ENCODE measurements at places on chromosomes 12 and 14.
A peak's percentile ranks its signal among the peaks of the same experiment; 100 is the strongest.

DNA sequence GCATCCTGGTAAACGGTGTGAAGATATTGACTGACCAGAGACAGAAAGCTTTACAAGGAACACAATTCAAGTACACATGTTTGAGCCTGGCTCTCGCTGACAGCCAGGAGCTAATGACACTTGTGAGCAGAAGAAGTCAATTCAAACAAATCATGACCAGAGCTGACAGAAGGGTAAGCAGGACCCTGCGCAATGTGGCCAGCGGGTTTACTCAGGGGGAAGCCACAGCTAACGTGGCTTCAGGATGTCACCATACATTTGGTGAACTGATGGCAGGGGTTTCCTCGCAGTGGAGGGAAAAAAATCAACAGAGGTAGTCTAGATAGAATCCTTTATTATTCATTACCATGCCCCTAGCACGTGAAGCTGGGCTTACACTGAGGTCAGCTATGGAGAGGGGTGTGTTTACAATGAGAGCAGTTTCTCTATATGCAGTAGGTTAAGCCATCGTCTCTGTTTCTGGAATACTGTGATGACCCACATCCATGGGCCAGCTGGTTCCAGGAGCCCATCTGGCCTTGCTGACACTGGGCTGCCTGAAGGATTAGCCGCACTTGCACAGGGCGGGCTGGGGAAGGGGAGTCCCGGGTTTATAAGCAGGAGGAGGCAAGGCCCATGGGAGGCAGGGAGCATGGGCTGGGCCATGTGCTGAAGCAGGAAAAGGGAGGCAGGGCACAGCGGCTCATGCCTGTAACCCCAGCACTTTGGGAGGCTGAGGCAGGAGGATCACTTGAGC lies 198.2 kb upstream of the PRMT8 start:
- DNase-seq: no peak

GRCh38 chr12:2416158-2416557 lies 363.4 kb downstream of the CACNA1C start:
- no peak for DNase-seq

DNA sequence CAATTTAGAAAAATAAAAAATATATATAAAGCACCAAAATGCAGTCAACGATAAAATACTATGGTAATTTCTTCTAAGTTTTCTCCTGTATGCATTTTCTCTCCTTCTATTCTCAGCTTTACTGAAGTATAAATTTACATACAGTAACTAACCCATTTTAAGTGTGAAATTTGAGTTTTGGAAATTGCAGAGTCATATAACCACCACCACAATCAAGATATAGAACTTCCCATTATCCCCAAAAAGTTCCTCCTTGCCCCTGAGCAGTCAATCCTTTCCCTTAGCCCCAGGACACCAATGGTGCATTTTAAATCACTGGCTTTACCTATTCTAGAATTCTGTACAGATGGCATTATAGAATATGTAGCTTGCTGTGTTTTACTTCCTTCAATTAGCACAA lies 31.0 kb upstream of the BBS10 start:
- no peak for DNase-seq

DNA sequence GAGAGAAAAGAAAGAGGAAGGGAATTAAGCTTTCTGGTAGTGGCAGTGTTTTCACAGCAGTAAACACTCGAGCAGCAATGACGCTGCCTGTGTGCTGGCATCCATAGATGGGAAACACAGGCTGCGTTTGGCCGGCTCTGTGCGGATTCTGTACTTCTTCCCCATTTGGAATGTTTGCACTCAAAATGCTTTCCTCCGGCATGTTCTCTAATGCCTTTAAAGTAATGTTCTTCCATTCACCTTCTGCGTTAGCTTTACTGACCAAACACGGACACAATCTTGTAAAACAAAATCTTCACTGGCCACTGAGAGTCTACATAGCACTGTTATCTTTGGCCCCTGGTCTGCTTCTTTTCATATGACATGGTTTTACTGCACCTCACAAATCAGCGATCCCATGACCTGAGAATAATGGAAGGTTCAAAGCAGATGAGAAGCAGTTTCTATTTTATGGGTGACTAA lies 31.4 kb downstream of the DCP1B start:
- DNase-seq: no peak

GRCh38 chr12:17084831-17085230 lies 478.9 kb upstream of the LMO3 start:
- DNase-seq: no peak

DNA sequence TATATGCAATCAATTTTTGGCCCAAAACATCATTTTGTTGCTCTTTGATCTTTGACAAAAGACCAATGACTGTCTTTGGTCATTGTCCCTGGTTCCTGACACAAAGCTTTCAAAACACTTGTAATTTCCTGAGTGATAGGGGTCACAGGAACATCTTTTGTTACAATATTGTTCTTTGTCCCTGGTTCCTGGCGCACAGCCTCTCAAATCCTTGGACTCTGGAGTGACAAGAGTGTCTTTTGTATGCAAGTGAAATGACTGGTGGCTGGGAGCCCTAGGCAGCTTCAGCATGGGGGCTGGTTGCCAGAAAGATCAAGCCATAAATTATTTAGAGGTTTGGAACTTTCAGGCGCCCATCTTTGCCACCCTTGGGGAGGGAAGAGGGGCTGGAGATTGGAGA lies 53.9 kb downstream of the DNAH10 start:
- DNase-seq: no peak

GRCh38 chr12:104864668-104865067 lies 93.4 kb downstream of the SLC41A2 start:
- DNase-seq: no peak

GRCh38 chr12:69433653-69434052 lies 36.5 kb upstream of the FRS2 start:
- DNase-seq: no peak

GRCh38 chr12:110244372-110244771 lies 36.7 kb upstream of the ATP2A2 start:
- DNase-seq: no peak

GRCh38 chr12:86662464-86662863 lies 406.3 kb upstream of the MGAT4C start:
- DNase-seq: no peak

DNA sequence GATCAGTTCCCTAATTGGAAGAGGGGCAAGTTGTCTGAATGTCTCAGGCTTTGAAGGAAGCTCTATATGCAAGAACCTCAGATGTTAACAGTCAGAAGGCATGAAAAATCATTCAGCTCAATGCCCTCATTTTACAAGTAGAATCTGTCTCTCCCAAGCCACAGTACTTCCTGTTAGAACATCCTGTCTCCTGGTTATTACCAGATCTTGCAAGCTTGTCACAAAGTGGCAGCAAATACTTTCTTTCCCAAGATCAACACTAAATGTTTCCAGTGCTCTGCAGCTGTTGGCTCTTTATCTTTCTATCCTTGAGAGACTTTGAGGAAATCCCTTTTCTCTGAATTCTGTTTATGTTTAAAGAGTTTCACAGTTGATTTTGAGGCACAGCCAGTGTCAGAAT lies 235.5 kb downstream of the AKAP6 start:
- DNase-seq: no peak

DNA sequence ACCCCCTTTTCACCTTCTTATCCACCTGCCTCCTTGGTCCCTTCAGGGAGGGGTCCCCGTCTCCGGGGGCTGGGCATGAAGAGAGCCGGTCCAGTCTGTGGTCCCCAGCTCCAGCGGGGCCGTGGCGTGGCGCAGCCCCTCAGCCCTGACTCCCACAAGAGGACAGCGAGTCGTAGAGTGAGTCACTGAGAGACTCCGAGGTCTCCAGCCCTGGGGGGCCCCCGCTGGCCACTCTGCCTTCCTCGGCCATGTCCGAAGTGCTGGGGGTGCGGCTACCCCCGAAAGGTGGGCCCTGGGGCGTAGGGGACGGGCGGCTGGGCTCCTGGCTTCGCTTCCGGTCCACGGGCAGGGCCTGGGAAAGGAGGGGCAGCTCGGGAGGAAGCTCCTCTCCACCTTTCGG lies 36.5 kb downstream of the NCKAP5L start:
- DNase-seq: no peak

GRCh38 chr12:34206061-34206785 lies 183.9 kb downstream of the ALG10 start:
- DNase-seq: no peak

GRCh38 chr12:47935184-47935583 lies 28.2 kb upstream of the TMEM106C start:
- DNase-seq: no peak

DNA sequence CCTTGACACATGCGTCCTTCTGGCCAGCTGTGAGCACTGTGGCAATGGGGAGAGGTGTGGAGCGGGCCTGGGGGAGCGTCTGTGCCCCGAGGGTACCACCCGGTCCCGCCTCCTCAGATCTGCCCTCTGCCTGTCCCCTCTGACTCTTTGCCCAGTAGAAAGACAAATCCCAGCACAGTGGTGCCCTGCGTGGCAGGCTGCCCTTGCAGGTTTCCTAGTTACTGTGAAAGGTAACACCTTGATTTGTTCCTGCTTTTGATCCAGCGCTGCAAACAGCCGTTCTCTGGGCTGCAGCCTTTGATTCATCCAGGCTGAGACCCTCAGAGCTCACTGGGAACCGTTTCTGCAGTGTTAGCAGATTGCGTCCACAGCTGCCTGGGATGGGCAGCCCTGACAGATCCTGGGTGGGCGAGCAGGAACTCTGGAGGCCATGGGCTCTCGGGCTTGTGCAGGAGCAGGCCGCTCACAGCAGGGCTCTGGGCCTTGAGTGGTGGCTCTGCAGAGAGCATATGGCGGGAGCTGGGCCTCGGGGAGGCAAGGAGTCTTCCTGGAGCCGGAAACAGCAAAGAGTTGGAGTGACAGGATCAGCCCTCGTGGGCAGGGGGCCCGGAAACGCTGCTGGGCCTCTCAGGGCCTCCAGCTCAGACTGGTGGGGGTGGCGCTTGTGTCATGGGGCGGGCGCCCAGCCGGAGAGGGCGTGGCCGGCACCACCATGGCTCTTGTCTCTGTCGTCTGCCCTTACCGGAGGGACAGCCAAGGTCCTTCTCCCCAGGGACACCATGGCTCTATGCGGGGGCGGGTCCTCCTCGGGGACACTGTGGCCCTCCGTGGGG lies 16.6 kb downstream of the FBRSL1 start:
- peak; percentile 27 for DNase-seq

- DNase-seq: no peak
Observed at GRCh38 chr12:31620311-31620710, 29.4 kb upstream of the DENND5B start.

DNA sequence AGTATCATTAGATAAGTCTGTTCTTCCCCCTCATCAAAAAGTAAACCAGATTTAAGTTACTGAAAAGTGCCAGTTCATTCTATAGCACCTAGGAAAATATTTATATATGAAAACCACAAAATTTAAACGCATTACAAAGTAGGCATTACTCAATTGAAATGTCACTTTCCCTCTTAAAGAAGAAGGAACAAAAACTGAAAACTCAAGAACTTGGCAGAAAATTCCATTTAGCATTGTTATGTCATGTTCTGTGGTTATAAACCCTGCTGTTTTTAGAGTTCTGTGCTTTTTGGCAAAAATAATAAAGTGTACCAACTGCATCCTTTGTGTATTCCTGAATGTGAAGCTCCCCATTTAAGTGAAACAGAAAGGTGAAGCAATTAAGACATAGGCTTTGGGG lies 3.6 kb downstream of the FGD4 start:
- no peak for DNase-seq

DNA sequence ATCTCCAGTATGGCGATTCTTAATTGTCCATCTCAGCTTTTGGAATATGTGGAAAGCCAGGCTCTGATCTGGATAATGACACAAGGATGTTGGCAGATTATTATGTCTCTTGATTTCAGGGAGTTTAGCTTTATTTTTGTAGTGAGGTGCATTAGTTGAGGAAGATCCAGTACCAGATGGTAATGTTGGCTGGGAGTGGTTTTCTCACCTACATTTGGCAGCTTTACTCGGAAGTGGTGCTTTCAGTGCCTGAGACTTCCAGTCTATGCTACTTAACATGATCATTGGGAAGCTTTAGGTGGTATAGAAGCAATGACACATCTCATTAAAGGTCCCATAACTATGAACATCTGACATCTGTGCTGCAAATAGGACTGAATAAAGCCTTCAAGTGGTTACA lies 7.5 kb downstream of the SLC15A5 start:
- no peak for DNase-seq

DNA sequence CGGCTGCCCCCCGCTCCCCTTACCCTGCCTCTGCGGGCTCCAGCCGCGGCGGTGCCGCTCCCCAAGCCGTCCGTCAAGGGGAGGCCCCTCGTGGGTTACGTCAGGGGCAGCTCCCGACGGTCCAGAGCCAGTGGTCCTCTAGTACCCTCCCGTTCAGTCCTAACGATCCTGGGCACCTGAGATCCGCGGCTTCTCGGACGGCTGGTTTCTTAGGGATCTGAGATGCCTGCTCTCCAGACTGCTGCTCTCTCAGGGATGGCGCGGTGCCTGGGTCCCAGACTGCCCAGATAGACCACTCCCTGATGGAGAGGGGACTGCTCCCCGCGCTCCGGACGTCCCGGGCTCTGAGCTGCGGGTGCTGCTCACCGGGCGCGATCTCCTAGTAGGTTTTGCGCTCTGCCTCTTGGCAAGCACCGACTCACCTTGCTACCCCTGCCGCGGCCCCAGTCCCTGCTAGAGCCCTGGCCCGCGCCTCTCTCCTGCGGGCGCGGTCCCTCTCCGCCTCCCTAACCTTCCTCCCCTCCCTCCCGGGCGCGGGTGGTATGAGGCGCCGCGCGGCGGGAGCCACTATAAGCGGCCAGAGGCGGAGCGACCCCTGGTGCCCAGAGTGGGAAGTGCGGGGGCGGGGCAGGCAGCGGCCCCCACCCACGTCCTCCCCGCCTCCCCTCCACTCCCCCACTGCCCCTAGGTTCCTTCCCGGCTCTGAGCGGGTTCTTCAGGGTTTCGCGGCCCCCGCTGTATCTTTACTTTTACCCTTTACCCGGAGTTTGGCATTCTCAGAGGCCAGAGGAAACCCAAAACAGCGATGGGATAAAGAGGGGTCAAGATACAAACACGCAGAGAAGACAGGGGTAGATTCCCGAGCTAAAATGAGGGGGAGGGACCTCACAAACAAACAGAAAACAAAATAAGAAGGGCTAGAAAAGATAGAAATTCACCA lies at the start of gene C1QL4:
Gene C1QL4, minus strand, starts transcription at position 544 of the 940 bp plus-strand sequence. CDS start 711 bp downstream, outside the sequence.
- peak; percentile 74 for DNase-seq

DNA sequence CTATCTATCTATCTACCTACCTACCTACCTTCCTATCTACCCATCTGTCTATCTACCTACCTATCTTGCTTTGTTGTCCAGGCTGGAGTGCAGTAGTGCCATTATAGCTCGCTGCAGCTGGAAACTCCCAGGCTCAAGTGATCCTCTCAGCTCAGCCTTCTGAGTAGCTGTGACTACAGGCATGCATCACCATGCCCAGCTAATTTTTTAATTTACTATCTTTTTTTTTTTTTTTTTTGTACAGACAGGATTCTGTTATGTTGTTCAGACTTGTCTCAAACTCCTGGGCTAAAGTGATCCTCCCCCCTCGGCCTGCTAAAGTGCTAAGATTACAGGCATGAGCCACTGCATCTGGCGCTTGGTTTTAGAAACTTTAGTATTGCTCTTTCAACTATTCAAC lies 762.4 kb downstream of the SLC6A15 start:
- DNase-seq: no peak

Measured in effector memory CD4-positive, alpha-beta T cell (primary cell).